ENCODE measurements at places on chromosomes 16 and 17. TPM values are rescaled to one million over a fixed set of nuclear protein-coding genes. Genes with fewer than 3 reads are reported as not detected.

VTN gene
- polyA plus RNA-seq = 0.03 TPM

NEK8 gene
- polyA plus RNA-seq = 2.1 TPM

TERB1 gene
- not detected for polyA plus RNA-seq

CD79B gene
- not detected for polyA plus RNA-seq

DNA sequence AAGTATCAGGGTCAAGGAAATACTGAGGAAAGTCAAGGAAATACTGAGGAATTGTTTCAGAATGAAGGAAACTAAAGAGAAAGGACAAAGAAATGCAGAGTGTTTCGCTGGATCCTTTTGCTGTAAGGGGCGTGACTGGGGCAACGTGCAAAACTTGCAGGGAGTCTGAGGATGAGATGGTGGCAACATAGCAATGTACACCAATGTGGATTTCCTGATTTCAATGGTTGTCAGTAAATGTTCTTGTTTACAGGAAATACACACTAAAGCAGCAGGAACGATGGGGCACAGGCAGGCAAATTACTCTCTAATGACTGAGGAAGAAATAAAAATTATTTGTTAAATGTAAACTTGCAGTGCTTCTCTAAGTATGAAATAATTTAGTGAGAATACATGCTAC is 34.4 kb downstream of the ZZEF1 start:
- no peak for DNase-seq

DNA sequence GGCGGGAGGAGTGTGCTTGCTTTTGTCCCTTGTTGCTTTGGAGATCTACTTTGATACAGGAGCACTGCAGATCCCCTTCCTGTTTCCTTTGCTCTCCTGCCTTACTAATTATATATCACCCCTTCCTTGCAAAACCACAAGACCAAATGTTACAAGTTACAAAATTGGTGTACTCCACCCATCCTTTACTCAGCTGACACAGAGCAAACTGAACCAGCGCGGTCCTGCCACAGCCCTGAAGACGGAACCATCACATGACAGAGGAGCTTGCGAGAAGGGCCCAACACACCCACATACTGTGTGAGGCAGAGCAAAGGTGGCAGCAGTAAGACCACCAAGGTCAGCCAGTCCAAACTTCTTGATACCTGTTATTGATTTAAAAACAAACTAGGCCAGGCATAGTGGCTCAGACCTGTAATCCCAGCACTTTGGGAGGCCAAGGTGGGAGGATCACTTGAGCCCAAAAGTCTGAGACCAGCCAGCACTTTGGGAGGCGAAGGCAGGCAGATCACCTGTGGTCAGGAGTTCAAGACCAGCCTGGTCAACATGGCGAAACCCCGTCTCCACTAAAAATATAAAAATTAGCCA is 33.2 kb downstream of the CYTH1 start:
- peak; percentile 71 for DNase-seq

DNA sequence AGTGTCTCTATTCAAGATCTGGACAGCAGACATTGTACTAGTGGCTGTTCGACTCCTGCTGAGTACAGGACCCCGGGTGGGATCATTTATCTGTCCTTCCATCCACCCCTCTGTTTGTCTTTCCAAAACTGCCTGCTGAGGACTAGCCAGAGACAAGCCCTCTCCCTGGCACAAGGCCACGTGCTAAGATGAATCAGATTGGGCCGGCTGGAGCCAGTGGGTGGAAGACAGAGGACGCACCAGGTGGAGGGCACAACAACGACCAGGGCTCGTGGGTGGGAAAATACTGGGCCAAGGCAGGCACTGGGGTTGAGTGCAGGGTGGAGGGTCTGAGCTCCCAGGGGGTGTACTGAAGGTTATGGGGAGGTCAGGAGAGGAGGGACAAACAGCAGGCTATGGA is 1.4 kb upstream of the CA7 start:
- DNase-seq = no peak

DNA sequence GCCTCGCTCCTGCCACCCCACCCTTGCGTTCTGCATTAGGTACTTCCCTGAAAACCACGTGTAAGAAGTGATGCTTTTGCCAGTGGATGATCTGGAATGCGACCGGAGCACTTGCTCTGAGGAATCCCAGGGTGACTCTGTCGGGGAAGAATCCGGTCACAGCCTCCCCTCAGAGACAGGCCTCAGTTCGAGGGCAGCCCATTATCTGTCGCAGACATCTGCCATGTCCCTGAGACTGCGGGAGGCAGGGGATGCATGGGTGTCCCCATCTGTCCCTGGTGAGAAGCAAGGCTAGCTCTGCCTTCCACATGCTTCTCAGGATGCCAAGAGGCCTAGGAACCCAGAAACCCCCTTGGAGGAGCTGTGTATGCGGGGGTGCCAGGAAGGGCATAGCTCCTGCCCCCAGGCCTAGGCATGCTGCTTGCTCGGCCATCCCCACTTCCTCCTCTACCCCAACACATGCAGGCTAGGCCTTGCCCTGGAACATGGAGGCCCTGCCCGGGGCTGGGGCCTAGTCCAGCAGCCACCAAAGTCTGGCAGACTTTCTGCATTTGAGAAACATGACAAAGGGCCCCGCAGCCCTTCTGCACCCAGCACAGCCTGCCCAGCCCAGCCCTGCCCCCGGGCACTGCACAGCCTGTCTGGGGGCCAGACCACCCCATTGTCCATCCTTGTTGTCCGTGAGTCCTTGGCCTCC is 20.5 kb downstream of the MNT start:
- no peak for DNase-seq

DNA sequence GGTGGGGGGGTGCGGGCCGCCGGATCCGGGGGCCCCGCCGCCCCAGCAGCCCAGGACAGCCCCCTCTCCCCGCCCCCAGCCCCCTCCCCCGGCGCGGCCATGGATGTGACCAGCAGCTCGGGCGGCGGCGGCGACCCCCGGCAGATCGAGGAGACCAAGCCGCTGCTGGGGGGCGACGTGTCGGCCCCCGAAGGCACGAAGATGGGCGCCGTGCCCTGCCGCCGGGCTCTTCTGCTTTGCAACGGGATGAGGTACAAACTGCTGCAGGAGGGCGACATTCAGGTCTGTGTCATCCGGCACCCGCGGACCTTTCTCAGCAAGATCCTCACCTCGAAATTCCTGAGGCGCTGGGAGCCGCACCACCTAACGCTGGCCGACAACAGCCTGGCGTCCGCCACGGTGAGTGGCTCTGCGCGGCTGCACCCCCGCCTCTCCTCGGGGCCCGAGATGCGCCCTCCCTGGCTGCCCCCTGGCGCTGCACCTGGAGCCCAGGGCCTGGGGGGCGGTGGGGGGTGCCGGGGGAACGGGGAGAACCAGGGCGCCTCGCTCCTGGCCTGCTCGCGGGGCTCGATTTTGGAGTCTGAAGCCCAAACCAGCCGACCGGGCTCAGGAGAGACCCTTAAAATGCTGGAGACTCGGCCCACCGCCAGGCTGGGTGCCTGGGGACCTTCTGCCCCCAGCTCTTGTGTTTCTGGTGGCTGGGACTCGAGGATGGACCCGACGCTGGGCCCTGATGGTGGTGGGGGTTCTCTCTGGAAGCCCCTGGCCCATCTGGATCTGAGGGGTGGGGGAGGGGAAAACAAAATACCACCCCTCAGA is 744 bp downstream of the CMIP start:
- DNase-seq = no peak

DNA sequence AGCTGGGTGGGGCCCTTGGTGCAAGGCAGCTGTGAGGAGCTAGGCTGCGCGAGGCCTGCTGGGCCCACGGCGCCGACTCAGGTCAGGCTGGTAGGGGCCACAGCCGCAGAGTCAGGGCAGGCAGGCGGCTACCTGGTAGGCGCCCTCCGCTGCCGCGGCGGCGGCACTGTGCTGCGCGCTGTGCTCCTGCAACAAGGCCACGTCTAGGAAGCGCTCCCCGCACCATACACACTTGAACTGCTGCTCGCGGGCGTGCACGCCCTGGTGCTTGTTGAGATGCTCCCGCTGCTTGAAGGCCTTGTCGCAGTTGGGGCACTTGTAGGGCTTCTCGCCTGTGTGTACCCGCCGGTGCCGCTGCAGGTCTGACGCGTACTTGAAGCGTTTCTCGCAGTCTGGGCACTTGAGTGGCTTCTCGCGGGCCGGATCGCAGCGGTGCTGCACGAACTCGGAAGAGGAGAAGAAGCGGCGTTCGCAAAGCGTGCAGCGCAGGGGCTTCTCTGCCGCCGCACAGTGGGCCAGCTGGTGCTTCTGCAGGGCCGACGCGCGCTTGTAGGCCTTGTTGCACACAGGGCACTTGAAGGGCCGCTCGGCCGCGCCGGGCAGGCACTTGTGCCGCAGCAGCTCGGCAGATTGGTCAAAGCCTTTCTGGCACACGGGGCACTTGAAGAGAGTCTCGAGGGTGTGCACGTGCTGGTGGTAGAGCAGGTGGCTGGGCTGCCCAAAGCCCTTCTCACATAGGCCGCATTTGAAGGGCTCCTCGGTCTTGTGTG is 3.9 kb downstream of the ZNF319 start:
- no peak for DNase-seq

DNA sequence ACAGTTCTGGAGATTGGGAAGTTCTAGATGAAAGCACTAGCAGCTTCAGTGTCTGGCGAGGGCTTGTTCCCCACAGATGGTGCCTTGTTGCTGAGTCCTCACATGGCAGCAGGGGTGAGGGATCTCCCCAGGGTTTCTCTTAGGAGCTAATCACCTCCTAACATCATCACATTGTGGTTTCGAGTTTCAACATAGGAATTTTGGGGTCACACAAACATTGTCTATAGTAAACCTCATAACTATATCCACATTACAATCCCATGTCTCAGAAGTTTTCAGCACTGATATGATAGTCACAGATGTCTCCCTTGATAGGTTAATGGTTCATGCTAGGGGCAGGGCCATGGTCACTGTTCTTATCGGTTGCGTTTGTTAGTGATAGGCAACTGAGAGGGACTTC is 13.8 kb downstream of the CLUAP1 start:
- DNase-seq = peak; percentile 41

DNA sequence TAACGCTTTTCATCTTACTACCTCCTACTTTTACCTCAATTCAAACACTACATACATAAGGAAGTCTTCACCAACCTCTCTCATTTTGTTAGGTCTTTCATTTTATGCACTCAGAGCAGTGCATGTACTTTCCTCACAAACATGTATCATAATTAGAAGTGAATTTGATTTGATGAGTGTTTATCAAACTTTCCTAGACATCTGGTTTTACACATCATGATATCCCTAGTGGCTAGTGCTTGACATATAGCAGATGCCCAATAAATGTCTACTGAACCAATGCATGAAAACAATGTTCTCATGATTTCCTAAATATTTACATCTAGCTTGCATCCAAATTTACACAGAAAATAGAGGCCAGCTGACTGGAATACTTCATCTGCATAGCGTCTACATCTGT is 323.4 kb upstream of the KIF2B start:
- DNase-seq = no peak

GRCh38 chr17:16980813-16981731 is 9.2 kb upstream of the TNFRSF13B start:
- DNase-seq = no peak

- peak; percentile 55 for DNase-seq
Observed at GRCh38 chr17:50452630-50453300, 15.9 kb downstream of the CHAD start.

DNA sequence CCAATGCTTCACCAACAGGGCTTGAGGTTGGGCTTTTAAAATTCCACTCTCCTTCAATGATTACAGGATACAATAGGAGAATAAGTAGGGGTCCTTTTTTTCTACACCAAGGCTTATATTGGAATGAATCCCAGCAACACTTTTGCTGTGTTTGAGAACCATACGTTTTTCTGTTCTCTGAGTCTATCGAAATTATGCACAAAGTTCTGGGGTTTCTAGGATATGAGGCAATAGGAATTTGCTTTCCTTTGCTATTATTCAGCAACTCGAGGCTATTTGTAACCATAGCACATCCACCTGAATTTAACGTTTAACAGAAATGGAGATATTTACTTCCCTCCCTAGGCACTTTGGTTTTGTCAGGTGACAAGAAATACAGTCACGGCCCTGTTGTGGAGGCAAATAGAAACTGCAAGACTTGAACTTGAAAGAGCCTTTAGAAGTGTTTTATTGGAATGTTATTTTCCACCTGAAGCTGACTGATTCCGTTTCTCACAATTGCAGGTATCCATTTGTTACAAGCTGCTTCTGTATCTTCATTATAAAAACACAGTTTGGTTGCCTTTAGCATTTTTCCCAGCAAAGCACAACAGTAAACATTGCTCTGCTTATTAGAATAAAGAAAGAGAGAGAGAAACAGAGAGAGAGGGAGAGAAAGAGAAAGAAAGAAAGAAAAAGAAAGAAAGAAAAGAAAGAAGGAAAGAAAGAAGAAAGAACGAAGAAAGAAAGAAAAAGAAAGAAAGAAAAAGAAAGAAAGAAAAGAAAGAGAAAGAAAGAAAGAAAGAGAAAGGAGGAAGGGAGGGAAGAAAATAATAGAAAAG is 109.6 kb downstream of the HS3ST3A1 start:
- DNase-seq = no peak

- no peak for DNase-seq
Observed at GRCh38 chr16:7209598-7209997, 123.0 kb upstream of the RBFOX1 start.

DNA sequence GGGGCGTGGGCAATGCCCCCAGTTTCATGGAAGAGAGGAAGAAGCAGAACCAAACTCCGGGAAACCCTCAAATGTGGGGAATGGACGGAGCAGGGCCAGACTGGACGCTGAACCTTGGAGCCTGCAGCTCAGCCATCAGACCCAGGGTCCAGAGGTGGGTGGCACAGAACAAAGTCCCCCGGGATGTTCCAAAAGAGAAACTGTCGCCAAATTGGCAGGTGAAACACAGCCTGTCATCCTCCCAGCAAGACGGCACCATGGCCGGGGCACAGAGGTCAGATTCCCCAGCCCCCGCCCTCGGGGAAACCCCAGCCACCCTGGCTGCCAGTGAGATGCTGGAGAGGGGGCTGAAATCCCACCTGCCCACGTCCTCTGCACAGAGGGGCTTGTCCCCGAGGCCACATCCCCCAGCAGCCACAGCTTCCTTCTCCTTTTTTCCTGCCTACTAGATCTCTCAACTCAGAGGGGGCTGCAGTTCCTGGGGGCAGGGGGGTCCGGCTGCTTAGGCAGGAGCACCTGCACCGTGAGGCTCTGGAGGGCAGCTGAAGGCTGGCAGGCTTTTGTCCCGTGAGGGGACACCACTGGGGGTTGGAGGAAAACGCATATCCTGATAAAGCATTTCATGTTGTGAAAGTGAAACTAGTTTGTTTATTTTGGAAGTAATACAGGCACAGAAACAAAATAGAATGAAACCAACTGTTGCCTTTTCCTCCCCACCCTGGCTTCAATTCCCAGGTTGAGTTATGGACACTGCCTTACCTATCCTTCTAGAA is 1.2 kb upstream of the SECTM1 start:
- no peak for DNase-seq

GRCh38 chr17:61486135-61487120 is 34.2 kb downstream of the TBX4 start:
- DNase-seq = no peak

DNA sequence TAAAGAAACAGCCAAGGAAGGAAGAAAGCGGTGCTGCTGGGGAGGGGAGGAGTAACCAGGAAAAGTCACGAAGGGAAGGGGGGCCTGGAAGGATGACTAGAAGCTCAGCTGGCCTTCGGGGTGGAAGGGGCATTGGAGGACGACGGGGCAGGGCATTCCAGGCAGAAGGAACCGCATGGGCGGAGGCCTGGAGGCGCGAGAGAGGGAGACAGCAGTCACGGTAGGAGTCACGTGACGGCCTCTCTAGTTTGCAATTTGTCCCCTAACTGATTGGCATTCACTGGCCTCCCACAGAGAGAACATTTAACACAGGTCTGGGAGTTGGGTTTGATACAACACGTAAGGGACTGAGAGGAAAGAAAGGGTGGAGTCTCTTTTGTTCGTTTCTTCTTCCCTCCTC is 63.9 kb downstream of the RTN4RL1 start:
- DNase-seq = no peak
